ENCODE measurements at places on chromosomes 2 and 18. TPM values are rescaled to one million over a fixed set of nuclear protein-coding genes. Genes with fewer than 3 reads are reported as not detected.

CPS1 gene
- total RNA-seq: 18.5 TPM

HRH4 gene
- total RNA-seq: not detected

FTCDNL1 gene
- total RNA-seq: 0.30 TPM

MTIF2 gene
- total RNA-seq: 15.8 TPM

TNFRSF11A gene
- 0.30 TPM for total RNA-seq

DPP10 gene
- not detected for total RNA-seq

REG1B gene
- total RNA-seq: not detected

CCL20 gene
- 2.2 TPM for total RNA-seq

IL1R2 gene
- 0.50 TPM for total RNA-seq

MREG gene
- 2.0 TPM for total RNA-seq

DSG4 gene
- total RNA-seq: not detected

GNLY gene
- total RNA-seq: not detected

KCNJ13 gene
- total RNA-seq: not detected

BUB1 gene
- total RNA-seq: 59.0 TPM

CHMP1B gene
- total RNA-seq: 25.6 TPM

PAX8 gene
- total RNA-seq: 0.17 TPM

TNS1 gene
- 18.3 TPM for total RNA-seq

NT5DC4 gene
- total RNA-seq: not detected

TBR1 gene
- not detected for total RNA-seq

GKN2 gene
- not detected for total RNA-seq

BOLL gene
- total RNA-seq: not detected

STAT1 gene
- 34.0 TPM for total RNA-seq

HAAO gene
- total RNA-seq: 3.9 TPM

UBXN2A gene
- total RNA-seq: 7.7 TPM

FAM124B gene
- total RNA-seq: not detected

AP1S3 gene
- total RNA-seq: 2.2 TPM

MAPK4 gene
- not detected for total RNA-seq

KCNE4 gene
- total RNA-seq: 2.0 TPM

FSIP2 gene
- under 0.01 TPM for total RNA-seq

ILKAP gene
- total RNA-seq: 20.7 TPM

CTAGE1 gene
- total RNA-seq: not detected

C2orf92 gene
- total RNA-seq: 0.15 TPM

SERPINB2 gene
- total RNA-seq: 5.2 TPM

DYSF gene
- total RNA-seq: under 0.01 TPM

LNPK gene
- 19.7 TPM for total RNA-seq

CTDSP1 gene
- 64.7 TPM for total RNA-seq

HOXD13 gene
- not detected for total RNA-seq

DLGAP1 gene
- 0.34 TPM for total RNA-seq

CHPF gene
- total RNA-seq: 94.3 TPM

CRACDL gene
- total RNA-seq: under 0.01 TPM

DNAJC5G gene
- not detected for total RNA-seq

EML6 gene
- total RNA-seq: under 0.01 TPM

ASXL3 gene
- total RNA-seq: 0.45 TPM

VWA3B gene
- total RNA-seq: not detected

KIAA1328 gene
- total RNA-seq: 3.1 TPM

DPY30 gene
- 78.8 TPM for total RNA-seq

FLACC1 gene
- total RNA-seq: not detected

PJVK gene
- 0.84 TPM for total RNA-seq

LIMS4 gene
- total RNA-seq: not detected

KIF1A gene
- not detected for total RNA-seq

RNF144A gene
- total RNA-seq: 2.8 TPM

ASB18 gene
- total RNA-seq: not detected

CTLA4 gene
- total RNA-seq: not detected

GCG gene
- total RNA-seq: not detected

B4GALT6 gene
- 3.0 TPM for total RNA-seq

RGPD8 gene
- total RNA-seq: 1.6 TPM

C2orf66 gene
- not detected for total RNA-seq

CCT4 gene
- total RNA-seq: 208 TPM

ALK gene
- not detected for total RNA-seq
